Activated CD4-positive, alpha-beta T cell treated with anti-CD3 and anti-CD28 coated beads, Interleukin-10, Interleukin-2, amounts not matched to agents 100 ng/mL and 50 ng/mL, durations not matched to agents 16 hours and 8 hours (primary cell): ENCODE measurements at places on chromosomes 7 and 10.

DNA sequence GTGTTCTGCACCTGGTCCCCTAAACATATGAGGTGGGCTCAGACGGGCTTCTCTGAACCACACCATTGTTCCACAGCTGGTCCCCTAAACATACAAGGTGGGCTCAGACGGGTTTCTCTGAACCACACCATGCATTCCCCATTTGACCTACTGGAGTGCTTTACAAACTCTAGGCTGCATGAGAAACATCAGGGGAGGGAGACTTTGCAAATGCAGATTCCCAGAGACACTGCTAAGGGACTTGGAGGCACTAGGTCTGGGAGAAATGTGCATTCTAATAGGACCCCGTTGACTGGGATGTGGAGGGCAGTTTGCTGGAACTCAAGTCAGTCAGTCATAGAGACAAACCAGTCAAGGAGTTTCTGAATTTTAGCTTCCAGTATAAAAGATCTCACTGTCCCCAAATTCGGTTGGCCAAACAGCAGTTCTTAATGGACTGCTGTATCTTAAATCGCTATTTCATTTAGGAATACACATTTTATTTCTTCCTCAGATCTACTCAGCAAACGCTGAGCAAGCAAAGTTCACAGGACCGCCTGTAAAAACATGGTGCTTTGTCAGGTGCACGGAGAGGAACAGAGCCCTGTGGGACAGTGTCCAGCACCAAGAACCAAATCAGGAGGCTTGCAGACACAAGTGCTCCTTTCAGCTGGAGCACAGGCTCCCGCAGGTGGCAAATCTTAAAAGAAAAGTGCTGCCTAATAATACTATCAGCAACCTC lies 198.8 kb downstream of the SFMBT2 start:
- no peak for DNase-seq

DNA sequence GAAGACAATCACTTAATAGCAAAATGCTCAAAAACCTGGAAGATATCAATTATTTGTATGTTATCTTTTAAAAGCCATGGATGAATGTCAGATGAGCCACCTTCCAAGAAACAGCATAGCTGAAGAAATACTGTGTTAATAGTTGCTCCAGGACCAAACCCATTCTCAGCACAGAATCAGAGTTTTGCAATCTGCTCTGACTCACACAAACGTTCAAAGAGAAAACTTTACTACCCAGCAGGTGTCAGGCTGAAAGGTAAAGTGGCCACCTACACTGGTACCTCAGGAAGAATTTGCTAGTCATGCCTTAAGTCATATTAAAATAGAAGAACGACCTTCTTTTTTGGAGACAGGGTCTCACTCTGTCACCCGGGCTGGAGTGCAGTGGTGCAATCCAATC lies 526.5 kb downstream of the PARD3 start:
- DNase-seq: no peak

GRCh38 chr10:17643339-17643754 lies 604 bp upstream of the STAM start:
- DNase-seq: peak; percentile 15

- DNase-seq: no peak
These were observed 97.1 kb upstream of the ARID5B start for GRCh38 chr10:61804414-61804813.

- no peak for DNase-seq
These were observed 782 bp downstream of the POU6F2 start for GRCh38 chr7:38978491-38978890.

DNA sequence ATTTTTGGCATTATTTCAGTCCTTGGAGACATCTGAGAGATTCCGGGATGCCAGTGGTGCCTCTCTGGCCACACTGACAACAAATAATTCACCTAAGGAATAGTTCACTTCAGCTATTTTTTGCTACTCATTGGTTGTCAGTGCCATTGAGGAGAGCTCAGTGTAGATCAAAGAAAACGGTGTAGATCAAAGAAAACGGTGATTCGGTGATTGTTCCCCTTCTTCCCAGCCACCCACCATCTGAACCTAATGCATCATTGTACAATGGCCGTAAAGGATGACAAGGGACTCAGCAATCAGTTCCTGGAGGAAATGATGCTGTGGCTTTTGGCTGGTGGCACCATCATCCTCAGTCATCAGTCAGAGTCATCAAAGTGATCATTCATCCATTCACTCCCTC lies 80.6 kb downstream of the PTPRZ1 start:
- no peak for DNase-seq

DNA sequence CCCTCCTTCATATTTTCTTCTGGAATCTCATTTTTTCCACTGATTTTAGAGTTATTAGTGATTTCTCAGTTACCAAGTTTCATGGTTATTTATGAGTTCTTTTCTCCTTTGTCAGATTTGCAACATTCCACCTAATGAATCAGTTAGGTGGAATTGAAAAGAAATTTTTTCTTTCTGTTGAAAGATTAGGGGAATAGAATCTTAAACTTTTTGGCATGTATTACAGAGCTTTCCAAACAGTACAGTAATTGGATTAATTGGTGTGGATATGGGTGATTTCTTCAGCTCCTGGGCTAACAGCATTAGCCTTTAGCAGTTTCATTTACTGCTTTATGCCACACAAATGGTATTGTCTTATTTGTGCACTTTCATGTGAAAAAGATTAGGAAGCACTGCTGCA lies 17.0 kb downstream of the STAM start:
- no peak for DNase-seq

DNA sequence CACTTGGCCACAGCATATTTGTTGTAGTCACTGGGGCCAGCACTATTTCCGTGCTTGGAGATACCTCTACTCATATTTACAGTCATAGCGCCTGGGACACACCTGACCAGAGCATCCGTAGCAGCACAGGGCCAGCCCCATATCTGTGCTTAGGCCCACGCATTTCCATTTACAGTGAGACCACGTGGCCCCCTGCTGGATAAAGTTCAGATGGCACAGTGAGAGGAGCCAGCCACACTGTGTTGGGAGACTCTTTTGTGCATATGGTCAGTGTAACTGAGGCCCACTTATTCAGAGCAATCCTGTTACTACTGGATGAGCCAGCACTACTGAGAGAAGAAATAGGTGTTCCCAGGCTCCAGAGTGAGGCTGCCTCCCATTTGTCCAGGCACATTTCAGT lies 455.3 kb downstream of the REEP3 start:
- DNase-seq: peak; percentile 58

DNA sequence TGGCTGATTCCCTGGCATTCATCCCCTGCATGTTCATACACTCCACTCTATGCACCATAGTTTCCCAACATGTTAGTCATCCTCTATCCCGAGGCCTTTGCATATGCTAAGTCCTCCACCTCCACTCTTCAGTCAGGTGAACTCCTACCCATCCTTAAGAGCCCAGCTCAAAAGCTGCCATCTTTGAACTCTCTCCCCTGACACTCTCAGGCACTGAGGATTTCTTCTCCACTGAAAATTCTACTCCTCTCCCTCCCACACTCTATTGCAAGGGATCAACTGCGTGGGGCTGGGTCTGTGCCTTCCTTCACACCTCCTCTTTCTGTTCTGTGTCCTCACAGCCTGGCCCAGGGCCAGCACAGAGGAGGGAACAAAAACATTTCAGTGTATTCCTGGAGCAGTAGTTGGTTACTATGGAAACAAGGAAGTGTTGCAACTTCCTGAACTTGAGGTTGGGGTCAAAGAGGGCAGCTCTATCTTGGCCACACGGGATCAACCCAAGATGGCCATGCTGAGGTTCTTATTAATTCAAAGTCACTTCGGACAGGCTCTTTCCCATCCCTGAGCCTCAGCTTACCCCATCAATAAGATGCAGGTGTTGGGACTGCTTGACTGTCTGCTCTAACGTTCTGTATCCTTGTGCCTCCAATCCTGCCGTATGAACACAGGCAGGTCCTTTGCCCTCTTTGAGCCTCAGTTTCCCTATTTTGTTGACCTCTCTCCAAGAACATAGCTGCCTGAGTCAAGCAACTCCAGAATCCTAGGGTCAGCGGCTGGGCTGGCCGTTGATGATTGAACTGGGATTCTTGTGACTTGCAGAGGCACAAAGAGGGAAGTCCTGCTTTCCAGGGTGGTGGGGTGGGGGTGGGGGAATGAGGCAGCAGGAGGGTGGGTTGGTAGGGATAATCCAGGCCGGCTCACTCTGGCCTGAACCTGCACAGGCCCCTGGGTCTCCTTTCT lies 15.5 kb downstream of the ZMIZ1 start:
- DNase-seq: no peak

DNA sequence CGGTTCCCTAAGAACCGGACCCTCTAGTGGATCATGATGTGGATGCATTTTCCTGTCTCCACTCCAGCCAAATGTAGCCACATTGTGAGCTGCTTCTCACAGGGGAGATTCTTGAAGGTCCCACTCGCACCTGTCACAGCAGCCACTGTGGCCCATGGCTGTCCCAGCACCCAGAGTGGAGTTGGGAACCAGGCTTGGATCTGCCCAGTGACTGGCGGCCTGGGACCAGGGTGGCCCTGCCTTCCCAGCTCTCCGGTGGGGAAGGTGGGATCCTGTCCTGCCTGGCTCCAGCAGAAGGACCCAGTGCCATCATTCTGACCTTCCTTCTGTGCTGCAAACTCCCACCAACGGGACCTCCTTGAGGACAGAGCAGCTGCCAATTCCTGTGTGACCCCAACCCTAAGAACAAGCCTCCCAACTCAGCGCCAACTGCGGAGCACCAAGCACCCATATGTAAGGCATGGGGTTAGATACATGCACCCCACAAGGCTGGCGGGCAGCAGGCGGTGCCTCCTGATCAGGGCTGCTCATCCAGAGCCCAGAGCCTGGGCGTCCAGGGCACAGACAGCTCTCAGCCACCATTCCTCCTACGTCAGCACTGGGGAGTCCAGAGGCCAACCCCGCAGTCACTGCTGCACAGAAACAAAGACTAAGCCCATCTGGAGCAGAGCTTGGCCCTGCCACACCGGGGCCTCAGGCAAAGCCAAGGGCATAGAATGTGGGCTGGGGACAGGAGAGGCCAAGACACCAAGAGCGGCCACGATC lies 28.8 kb downstream of the EBF3 start:
- DNase-seq: no peak

GRCh38 chr7:79506481-79506880 lies 53.0 kb upstream of the MAGI2 start:
- DNase-seq: no peak

DNA sequence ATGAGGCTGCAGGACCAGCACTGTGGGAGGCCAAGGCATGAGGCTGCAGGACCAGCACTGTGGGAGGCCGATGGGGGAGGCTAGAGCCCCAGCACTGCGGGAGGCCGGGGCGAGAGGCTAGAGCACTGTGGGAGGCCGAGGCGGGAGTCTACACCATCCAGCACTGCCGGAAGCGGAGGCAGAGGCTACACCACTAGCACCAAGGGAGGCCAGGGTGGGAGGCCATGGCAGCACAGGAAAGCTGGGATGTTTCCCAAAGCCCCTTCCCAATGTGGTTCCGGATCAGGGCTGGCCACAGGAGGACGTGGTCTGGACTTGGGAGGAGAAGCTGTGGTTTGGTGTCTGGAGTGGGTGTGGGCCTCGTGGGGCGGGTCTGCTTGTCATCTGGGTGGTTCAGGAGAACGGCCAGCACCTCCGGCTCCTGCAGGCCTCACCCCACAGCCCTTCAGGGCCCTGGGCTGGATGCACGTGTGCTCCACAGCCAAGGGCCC lies 43.6 kb downstream of the PDGFA start:
- no peak for DNase-seq

DNA sequence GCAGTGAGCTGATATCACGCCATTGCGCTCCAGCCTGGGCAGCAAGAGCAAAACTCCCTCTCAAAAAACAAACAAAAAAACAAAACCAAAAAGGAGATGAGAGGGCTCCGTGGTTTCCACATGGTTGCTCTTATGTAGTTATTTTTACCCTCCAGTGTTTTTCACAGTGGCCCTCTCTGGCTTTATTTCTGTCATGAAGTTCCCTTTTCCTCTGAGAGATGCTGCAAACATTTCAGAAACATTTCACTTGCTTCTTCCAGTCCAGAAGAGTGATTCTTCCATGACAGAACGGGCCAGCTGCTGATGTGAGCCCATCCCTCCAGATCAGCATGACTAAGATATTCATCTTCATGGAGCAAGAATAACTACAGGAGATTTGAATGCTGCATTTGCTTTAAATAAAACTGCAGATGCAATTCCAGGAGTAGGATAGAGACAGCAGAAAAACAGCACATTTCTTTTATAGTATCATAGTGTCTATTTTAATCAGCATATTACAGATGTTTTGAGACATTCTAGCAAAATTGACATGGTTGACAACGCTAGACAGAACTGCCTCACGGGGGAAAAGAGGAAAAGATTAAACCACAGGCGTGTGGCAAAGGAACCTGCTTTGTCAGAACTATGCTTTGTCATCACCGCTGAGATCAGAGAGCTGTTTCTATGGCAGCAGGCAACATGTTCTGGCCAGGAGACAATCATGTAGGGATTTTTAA lies 40.3 kb downstream of the NRCAM start:
- DNase-seq: peak; percentile 65

- no peak for DNase-seq
These were observed 135.9 kb downstream of the JCAD start for GRCh38 chr10:29923416-29923965.

DNA sequence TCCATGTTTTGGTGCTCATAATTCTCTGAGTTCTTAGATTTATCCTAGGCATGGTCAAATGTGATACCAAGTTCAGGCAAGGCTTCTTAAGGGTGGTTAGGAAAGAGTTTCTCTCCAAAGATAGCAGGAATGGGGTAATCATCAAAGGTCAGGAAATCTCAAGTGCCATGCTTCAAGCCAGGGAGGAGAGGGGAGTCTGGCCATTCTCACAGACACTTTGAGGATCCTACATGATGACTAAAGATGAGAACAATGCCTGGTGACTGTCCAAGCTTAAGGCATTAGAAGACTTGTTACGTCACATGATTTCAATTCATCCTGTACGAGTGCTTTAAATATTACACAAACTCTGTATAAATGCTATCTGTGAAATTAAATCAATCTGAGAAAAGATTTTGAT lies 59.4 kb downstream of the POM121L12 start:
- DNase-seq: no peak

DNA sequence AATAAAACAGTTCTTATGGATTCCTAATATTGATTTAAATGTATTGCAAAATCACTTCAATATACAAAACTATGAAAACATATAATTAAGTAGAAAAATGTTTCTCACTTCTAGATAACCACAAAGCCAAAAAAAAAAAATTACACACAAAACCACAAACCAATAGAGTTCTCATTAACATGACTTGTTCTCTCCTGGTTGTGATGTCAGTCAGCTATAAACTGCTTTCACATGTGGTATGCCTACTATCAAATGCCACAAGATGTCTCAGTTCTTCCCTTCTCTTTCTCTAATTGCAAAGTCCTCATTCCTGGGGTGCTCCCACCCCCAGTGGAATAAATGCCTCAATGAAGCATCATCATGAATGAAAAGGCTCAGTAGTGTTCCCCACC lies 16.6 kb downstream of the GNAI1 start:
- DNase-seq: peak; percentile 37

- peak; percentile 8 for DNase-seq
These were observed 36.1 kb downstream of the PPP1R3C start for GRCh38 chr10:91596825-91597196.

DNA sequence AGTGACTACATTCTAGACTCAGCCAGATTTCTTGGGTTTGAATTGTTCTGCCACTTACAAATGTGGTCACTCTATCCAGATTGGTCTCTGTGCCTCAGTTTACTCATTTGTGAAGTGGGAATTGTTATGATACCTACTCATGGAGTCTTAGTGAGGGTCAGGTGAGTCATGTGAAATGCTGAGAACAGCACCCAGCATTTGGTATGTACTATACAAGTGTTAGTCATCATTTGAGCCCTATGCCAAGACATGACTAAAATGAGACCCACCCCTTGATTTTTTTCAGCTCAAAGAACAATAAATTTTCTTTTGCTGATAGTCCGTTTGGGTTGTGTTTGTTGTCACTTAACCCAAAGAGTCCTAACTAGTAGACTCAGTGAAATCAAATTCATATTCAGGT lies 92.8 kb downstream of the CHN2 start:
- peak; percentile 35 for DNase-seq

- no peak for DNase-seq
These were observed 33.0 kb downstream of the BRI3 start for GRCh38 chr7:98314469-98314868.
